ENCODE measurements at places on chromosomes 3 and 15.

GRCh38 chr15:76153241-76154197 lies 93.7 kb downstream of the TMEM266 start:
- peak; percentile 67 for DNase-seq

DNA sequence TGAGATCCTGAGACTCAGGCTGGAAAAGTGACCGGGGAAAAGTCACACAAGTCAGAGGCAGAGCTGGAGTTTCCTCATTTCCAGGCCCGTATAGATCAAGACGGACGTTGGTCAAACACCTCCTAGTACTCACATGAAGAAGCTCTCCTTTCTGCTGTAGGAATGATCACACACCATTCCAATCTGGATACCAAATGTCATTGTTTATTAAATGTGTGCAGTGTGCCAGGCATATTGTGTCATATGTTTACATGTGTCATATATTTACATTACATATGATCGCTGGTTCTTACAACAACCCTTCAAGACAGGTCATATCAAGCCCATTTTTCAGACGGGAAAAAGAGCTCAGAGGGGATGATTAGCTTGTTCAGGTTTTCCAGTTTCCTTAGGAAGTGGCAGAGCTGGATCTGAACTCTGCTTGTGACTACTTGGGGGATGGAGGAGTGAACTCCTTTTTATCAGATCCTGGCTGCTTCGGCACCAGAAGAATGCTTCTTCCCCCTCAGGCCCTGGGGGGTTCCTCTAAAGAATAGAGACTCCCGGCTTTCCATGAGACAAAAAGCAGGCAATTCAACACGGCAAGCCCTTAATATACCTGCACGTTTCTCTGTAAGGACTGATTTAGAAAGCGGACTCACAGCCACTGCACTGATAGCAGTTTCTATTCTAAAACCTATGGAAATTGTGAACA lies 41.9 kb downstream of the FAM43A start:
- no peak for DNase-seq

DNA sequence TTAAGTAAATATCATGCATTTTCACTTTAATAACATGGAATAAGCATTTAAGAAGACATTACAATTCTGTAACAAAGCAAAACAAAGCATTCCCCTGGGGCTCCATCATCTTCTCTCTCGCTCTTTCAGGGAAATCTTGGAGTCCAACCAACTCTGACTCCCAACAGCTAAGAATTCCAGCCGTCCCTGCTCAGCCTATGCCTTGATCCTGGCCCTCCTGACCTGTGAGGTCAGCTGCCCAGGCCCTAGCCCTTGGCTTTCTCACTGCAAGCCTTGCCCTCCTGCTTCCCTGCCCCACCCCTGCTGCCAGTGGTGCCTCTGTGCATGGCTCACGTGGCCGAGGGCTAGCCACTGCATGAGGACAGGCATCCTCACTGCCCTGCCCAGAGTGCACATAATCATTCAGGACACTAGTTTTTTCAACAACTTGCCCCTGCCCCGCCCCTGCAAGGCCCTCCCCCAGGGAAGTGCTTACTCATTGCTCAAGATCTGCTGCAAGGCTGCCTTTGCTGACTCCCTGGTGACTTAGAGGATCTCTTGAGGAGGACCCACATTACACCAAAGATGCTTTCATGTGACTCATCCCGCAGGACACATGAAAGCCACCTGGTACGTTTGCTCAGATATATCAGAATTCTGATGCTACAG lies 37.6 kb downstream of the MTMR10 start:
- no peak for DNase-seq

DNA sequence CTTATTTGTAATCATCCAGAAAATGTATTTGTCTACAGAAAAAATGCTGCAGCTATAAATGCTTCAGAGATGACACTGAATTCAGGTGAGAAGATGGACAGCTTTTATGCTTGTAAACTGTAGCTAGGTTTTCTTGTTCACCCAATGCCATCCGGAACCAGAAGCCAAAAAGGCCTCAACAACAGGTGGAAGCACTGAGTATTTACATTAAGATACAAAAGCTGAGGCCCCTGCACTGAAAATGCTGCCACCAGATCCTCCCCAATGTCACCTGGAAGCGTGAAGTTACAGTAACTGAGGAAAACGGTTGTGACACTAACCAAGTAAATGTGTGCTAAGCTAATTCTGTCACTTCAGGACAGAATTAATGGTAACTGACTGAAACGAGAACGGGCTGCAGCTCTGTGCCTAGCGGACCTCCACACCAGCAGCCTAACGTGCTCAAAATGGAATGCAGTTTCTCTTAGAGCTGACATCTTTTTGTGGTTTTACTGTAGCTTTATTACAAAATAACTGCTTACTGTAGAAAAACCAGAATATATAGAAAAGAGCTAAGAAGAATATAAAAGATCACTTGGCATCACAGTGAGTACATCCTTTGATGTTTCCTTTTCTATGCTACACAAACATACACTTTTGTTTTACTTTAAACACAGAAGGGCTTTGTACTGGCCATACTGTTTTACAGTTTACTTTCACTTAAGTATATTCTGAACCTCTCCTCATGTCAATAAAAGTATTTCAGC lies 7.6 kb downstream of the CHSY1 start:
- no peak for DNase-seq

- DNase-seq: no peak
Observed at GRCh38 chr3:15601046-15601398, 347 bp downstream of the HACL1 start.

GRCh38 chr3:79551997-79552396 lies 215.8 kb downstream of the ROBO1 start:
- no peak for DNase-seq

DNA sequence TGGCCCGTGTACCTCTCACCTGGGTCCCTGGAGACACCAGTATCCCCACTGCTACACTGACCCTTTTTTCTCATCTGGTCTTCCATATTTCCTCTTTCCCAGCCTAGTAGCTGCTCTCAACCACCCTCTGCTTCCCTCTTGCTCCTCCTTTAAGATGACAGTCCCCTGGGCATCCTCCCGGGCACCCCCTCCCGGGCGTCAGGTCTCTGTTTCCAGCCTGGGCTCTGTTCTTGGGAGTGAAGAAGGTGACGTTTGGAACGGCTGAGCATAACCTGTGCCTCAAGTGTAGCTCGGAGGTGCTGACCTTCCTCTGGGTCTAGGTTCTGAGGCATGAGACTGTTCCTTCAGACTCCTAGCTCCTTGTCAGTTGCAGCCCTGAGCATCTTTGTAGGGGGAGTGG lies 101.2 kb downstream of the VGLL4 start:
- no peak for DNase-seq

GRCh38 chr3:33883951-33884561 lies 85.6 kb downstream of the PDCD6IP start:
- DNase-seq: no peak

GRCh38 chr15:65374821-65375401 lies 2.9 kb downstream of the IGDCC3 start:
- no peak for DNase-seq

DNA sequence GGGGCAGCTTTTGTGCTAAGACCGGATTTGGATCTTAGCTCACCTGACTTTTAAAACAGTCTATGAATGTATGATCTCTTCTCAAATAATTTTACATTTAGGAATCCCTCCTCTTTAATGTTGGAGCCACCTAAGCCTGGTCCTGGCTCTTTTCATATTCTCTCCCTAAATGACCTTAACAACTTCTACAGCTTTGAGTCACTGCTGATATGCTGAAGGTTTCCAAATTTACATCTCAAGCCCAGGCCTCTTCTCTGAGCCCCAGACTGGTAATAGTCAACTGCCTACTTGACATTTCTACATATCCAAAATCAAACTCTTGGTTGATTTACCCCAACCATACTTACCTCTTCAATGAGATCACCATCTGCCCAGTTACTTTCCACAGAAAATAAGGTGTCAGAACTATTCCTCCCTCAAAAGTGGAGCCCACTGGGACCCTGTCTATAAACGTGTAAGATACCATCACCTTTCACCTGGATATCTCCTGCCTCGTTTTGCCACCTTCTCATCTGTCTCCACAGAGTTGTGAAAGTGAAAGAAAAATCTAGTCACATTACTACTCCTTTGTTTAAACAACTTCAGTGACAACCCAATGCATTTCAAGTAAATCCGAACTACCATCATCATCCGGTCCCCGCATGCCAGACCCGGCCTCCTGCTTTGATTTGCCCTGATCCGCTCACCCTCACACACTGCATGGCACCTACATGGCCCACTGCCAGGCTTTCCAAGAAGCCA lies 48.8 kb downstream of the UBP1 start:
- no peak for DNase-seq

DNA sequence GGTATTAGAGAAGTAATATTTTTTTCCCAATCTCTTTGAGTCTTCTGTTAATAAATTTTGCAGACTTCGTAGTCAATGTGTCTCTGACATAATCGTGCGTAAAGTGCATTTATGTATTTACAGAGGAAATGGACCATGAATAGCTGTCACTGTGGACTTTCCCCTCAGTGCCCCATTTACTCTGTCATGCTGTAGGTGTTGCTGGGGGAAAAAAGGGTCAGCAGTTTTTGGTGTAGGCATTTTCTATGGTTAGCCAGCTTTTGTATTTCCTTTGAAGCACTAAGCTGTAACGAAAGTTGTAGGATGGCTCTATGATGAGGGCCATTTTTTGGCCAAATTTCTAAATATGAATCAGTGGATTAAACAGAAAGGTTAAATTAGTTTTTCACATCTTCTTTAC lies 598.4 kb downstream of the FGF12 start:
- DNase-seq: no peak

DNA sequence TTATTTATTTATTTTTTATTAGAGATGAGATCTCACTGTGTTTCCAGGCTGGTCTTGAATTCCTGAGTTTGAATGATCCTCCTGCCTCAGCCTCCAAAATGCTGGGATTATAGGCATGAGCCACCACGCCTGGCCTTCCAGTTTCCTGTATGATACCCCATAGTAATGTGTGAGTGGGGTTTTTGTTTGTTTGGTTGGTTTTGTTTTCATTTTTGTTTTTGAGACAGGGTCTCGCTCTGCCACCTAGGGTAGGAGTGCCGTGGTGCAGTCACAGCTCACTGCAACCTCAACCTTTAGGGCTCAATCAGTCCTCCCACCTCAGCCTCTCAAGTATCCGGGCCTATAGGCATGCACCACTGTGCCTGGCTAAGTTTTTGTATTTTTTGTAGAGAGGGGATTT lies 30.9 kb downstream of the GOLM2 start:
- no peak for DNase-seq

- no peak for DNase-seq
Observed at GRCh38 chr15:70018646-70019600, 78.8 kb downstream of the TLE3 start.

DNA sequence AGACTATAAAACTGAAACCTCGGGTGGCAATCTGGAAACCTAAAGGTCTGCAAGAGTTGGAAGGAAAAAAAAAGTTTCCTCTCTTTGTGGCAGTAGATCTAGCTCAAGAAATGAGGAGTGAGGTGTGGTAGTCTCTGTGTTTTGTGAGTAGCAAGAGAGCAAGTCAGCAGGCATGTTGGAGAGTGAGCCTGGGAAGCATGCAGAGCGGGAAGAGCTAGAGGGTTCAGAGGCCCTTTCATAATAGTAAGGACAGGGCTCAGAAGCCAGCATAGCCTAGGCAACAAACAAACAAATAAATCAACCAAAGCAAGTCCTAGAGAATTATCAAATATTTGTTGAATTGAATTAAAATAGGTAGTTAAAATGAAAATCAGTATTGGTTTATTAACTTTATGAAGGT lies 189.7 kb upstream of the CBLB start:
- DNase-seq: no peak

GRCh38 chr3:55621648-55622047 lies 134.5 kb upstream of the WNT5A start:
- no peak for DNase-seq

DNA sequence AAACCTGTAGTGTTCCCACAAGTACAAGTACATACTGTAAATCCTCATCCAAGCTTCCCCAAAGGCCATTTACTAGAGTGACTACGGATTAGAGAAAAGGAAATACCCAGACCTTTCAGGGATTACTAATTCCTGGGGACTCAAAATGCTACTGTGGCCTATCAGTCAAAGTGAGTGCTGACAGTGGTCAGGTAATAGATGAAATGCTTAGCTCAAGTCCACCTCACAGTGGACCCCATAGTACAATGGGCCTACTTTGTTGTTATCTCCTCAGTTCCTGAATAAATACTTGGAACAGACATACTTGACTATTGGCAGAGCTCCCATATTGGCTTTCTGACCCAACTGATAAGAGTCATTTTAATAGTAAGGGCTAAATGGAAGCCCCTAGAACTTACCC lies 61.6 kb downstream of the MAP4 start:
- DNase-seq: no peak

DNA sequence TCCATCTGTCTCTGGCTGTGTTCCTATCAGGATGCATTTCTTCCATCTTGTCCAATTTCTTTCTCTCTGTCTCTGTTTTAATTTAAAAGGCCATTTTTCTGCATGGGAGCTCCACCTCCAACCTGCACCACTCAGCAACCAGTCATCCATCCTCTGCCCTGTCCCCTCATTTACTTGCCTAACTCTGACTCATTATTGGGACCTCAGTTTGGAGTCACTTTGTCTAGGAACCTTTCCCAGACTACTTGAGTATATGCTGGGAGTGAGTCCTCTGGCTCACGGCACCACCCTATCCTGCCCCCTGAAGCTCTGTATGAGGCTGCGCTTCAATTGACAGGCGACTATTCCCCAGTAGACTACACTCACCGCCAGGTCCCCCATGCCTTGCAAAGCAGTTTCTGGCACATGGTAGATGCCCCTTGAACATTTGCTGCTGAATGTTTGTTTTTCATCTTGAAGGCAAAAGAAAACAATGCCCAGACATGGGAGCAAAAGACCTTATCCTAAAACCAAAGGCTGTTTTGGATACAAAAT lies 513.3 kb upstream of the CFAP20DC start:
- no peak for DNase-seq

DNA sequence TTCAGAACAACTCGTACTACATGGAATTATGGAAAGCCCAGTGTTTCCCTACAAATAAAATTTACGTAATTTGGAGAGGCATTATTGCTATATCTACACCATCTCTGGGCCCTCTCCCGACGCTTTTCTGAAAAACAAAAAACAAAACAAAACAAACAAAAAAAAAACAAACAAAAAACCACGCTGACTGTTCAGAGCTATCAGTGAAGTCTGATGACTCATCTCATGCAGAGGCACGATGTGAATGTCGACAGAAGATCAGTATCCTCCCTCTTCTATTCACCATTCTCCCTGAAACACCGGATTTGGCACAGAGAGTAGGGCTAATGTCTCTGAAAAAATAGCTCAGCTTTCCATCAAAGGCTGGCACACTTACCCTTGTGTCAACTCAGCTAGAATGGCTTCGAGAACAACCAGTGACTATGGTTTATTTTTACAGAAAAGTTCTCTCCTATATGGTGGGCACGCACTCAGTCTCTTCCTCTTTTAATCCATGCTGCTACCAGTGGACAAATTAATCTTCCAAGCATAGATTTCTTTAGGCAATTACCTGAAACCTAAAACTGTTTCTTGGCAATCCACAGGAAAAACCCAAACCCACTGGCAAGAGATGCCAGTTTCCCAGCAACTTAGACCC lies 1.5 kb downstream of the CRBN start:
- no peak for DNase-seq
